ENCODE measurements at places on chromosomes 13 and 19.
A peak's percentile ranks its signal among the peaks of the same experiment; 100 is the strongest.

DNA sequence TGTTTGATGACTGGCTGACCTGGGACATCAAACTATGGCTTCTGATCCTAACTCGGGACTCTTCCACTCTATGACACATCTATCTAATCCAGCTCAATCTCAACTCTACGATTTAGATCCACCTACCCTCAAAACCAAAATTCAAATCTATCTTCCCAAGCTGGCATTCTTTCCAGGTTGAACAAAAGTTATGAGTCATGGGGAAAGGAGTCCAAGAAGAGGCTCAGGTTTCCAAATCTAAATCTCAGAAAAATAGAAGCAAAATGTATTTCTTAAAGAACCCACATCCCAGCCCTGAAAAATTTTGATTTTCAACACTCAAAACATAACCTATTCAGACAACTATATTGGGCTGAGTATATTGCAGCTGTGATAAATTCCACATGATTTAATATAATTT is 143.9 kb upstream of the IPO5 start:
- DNase-seq = peak; percentile 25

DNA sequence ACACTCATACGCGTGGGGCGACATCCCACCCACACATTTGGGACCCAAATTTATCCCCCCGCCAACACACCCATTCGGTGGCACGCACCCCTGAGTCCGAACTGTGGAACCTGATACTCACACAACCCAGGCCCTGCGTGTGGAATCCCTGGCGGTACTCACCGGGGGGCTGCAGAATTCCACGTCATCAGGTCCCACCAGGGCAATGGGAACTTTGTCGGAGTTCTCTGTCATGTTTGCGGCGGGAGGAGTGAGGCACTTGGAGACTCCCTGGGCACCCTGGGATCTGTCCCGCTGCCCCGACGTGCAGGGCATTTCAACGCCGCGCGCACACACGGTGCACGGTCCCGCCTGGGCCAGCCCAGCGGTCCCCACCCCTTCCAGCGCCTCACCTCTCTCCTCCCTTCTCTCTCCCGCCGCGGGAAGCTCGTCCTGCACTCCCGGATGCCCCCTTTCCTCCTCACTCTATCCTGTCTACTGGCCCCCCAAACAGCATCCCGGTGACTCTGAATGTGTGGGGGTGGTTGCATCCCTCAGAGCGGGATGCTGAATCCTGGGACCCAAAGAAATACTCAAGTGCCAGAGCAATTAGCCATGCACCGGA is at the start of gene CNMD:
Gene CNMD (minus strand): TSS at position 353 of the 604 bp plus-strand sequence. CDS start 119 bp downstream, at position 234.
- no peak for DNase-seq

- DNase-seq = peak; percentile 86
Measured at GRCh38 chr13:60590800-60591747, 194.1 kb downstream of the TDRD3 start.

- no peak for DNase-seq
Measured at GRCh38 chr13:37884674-37885073, 15.1 kb upstream of the TRPC4 start.

GRCh38 chr19:45598267-45599001 is 3.6 kb downstream of the GPR4 start:
- DNase-seq = peak; percentile 62

DNA sequence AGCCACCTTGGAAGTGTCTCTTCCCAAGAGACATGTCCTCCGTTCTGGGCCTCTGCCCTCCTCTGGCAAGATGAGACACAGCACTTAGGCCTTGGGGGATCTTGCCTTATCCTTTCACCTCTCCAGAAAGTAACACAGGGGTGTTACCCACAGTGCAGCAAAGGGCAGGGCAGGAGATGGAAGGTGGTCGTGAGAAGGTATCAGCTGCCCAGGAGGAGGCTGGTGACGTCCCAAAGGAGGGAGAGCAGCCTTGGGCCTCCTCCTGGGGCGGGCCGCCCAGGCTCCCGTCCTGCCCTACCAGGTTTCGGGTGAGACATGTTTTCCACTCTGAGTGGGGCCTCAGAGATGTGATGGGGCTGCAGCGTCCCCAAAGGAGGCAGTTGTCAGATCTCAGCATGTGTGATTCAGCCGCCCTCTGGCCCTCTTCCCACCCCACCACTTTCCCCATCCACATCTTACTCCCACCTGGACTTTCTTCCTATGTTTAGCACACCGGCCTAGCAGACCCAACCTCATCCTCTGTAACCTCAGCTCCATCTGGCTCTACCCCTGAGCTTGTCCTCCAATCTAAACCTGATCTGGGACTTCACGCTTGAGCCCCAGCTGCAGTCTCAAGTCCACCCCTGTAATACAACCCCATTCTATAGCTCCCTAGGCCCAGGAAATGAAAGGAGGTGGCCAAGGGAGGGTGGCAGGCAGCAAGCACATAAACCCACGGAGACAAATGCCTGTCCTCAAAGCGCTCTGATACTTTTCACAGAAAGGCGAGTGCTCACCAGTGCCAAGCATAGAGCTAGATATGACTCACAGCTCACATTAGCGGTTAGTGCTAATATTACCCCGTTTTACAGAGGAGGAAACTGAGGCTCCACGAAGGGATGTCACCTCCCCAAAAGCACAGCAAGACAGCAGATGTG is 9.3 kb downstream of the POU2F2 start:
- no peak for DNase-seq

GRCh38 chr19:2577722-2578335 is 101.9 kb downstream of the GADD45B start:
- no peak for DNase-seq

DNA sequence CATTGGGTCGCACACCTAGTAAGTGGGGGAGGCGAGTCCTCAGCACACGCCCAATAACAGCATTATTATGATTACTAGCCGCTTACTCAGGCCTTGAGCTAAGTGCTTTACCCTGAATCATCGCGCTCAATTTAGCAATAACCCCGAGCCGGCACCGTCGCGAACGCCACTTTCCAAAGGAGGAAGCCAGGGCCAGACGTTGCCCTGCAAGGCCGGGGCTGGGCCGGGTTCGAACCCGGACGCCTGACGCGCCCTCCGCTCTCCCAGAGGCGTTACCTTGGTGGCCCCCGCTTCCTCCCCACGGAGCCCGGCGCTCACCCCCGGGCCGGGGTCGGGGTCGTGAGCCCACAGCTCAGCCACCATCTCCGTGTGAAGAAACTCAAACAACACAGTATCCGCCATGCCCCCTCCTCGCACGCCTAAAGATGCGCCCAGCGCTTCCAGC is at the start of gene TRAPPC6A:
Gene TRAPPC6A (minus strand): TSS at position 421 of the 445 bp plus-strand sequence. CDS start 19 bp downstream, at position 402.
- DNase-seq = no peak

- no peak for DNase-seq
Measured at GRCh38 chr13:48074006-48074405, 20.9 kb downstream of the MED4 start.

All from cardiac muscle cell (in vitro differentiated cells and primary cell).